LHCN-M2 (cell line): ENCODE measurements at places on chromosomes 1 and 21. TPM values are rescaled to one million over a fixed set of nuclear protein-coding genes. Genes with fewer than 3 reads are reported as not detected.

Gene ANKRD34A
- total RNA-seq, result 2.9 and 3.1 TPM in 2 replicates

Gene HTR6
- not detected in 2 replicates for total RNA-seq

GRCh38 chr1:89381618-89382017, 17.8 kb downstream of the GBP6 start:
- DNase-seq, result peak; percentile 3

GRCh38 chr1:209884665-209885117, 53.3 kb upstream of the SYT14 start:
- DNase-seq, result peak; percentile 100

DNA sequence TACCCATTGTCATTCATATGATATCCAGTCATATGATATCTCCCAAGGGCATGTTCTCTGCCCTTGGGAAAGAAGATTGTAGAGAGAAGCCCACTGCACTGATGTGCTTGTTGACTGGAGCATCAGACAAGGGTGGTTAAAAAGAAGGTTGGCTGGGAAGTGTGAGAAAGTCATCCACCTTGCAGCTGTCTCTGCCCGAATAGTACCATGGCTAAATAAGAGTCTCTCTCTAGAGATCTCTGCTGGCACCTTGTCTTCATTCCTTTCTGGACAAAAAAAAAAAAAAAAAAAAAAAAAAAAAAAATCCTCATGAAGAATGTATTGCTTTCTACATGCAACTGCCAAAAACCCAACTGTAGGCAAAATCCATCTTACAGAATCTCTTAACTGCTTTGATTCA, 349.7 kb upstream of the ESRRG start:
- DNase-seq, result no peak

GRCh38 chr21:16071092-16071491, 341.3 kb downstream of the USP25 start:
- DNase-seq, result no peak

GRCh38 chr1:205843036-205843859, 6.7 kb downstream of the PM20D1 start:
- DNase-seq, result peak; percentile 74

- no peak for DNase-seq
Observed at GRCh38 chr1:223216531-223217205, 73.6 kb upstream of the TLR5 start.
